ENCODE measurements at places on chromosomes 4 and X.

- no peak for DNase-seq
Observed at GRCh38 chr4:8759987-8760386, 111.7 kb downstream of the HMX1 start.

- no peak for DNase-seq
Observed at GRCh38 chrX:155662282-155662681, 49.5 kb upstream of the TMLHE start.

DNA sequence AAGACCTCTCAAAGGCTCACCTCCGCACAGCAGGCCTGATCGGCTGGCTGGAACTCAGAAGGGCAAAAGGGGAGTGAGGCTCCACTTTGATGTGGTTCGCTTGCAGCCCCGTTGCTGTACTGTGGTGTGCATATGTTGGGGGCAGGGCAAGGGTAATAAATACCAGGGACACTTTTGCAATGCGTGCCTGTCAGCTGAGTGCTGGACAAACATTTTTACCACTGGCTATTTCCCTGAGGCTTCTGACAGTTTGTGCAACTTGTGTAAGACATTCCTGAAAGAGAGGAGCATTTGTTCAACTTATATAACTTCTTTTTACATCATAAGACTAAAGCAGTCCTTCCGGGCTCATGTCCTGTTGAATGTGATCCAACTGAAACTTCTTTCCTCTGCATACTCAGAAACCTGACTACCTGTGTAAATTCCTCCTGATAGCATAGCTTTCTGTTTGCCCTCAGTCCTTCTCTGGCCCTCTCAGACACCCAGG is 82.3 kb downstream of the SPRY1 start:
- peak; percentile 34 for DNase-seq

DNA sequence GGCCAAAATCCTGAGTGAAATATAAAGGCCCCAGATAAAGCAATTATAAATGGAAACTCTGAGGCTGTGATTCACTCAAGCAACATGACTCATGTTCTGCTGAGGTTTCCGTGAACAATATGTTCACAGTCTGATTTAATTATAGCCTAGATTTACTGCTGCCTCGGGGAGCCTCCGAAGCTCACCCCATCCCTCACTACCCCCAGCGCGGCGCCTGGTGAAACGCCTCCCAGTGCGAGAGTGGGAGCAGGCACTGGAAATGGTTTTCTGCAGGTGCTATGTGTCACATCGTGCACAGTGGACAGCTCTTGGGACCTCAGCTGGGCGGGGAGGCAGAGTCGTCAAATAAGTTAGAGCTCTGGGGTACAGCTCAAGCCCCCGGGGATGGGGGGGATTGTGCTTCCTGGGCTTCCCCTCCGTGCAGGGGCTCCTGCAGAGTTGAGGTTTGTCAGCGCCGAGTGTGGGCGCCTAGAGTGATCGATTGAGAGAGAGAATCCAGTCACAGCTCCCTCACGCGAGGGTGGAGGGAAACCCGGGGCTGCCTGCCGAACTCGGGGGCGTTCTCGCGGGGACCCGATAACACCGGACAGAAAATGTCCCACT is 110.6 kb downstream of the PHKA2 start:
- peak; percentile 7 for DNase-seq

- DNase-seq: no peak
Observed at GRCh38 chr4:47510506-47511143, 25.6 kb downstream of the ATP10D start.

GRCh38 chr4:107468812-107469211 is 251.2 kb downstream of the PAPSS1 start:
- DNase-seq: no peak

DNA sequence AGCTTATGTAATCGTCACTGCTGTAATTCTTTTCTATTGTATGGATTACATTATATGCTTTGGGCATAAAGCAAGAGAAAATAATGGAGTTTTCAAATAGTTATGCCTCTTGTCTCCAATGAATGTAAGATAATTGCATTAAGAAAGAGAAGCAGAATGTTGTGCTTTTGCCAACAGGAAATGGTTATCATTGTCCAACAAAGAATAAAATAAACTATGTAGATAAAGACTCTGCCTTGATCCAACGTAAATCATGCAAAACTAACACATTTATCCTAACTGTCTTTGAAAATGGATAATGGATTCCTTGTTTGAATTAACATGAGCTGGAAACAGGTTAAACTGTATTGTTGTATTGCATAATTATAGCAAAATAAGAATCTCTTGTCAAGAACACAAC is 1709.0 kb downstream of the PCDH7 start:
- no peak for DNase-seq

GRCh38 chrX:75131973-75132627 is 24.0 kb downstream of the ABCB7 start:
- DNase-seq: no peak

GRCh38 chr4:91746551-91746950 is 557.2 kb upstream of the GRID2 start:
- no peak for DNase-seq

GRCh38 chr4:129515356-129515755 is 419.4 kb downstream of the C4orf33 start:
- DNase-seq: no peak

DNA sequence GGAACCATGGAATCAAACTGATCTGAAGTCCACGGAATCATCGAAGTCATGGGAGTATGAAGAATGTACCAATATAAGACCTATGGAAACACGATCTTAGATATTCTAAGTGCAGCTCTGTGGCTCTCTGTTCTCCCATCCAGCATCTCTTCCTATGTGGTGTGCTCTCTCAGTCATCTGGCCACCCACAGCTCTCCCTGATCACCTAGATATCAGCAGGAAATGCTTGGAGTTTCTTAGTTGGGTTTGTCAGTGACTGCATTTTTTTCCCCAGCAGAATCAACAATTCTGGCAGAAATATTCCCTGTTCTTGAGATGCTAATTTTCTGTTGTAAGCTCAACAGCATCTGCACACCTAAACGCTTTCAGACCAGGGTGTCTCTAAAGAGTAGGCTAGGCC is 94.1 kb downstream of the GC start:
- DNase-seq: no peak

DNA sequence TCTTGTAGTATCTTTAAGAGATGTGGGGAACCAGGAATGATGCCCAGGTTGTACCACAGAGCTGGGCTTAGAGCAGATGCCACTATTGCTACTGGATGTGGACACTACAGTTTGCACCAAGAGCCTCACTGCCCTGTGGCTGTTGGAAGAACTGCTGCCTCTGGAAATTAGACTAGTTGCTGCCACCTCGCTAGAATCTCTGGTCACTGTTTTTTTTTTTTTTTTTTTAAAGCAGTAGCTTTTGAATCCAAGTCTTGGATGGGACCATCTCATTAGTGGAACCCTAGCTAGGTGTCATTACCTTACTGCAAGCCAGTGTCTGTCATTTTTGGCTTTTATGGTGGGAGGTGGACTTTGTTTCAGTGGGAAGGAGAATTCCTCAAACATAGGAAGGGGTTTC is 105.5 kb downstream of the ARHGAP10 start:
- DNase-seq: no peak

DNA sequence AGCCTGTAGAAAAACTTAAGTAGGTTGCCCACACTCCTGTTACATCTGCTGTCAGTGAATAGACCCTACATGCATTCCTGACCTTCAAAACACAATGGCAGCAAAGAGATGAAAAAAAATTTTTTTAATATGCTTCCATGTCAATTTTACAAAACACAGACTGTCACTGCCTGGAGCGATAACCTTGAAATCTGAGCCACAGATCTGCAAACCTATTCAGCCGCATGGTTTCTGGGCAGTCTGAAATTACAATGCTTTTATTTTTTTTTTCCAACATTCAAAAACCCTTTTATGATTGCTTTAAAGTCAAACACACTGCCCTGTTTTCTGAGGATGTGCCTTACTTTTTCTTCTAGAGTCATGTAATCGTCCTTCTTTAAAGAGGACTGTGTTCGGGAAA is 264.9 kb upstream of the PUDP start:
- no peak for DNase-seq

DNA sequence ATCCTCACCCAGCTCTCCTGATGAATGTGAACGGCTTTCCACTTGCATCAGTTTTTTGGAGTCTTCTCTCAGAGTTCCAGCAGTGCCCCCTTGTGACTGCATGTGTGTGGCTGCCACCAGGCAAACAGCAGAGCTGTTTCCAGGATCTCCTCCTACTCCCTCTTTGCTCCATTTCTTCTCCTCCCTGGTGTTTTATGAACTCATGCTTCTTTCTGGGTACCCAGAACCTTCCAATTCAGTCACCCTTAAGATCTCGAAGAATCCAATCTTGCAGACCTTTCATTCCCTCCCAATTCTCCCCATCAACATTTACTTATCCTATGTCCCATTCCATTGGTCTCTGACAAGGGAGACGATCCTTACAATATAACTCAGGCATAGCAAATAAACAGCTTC is 6.8 kb upstream of the TCEANC start:
- peak; percentile 35 for DNase-seq

DNA sequence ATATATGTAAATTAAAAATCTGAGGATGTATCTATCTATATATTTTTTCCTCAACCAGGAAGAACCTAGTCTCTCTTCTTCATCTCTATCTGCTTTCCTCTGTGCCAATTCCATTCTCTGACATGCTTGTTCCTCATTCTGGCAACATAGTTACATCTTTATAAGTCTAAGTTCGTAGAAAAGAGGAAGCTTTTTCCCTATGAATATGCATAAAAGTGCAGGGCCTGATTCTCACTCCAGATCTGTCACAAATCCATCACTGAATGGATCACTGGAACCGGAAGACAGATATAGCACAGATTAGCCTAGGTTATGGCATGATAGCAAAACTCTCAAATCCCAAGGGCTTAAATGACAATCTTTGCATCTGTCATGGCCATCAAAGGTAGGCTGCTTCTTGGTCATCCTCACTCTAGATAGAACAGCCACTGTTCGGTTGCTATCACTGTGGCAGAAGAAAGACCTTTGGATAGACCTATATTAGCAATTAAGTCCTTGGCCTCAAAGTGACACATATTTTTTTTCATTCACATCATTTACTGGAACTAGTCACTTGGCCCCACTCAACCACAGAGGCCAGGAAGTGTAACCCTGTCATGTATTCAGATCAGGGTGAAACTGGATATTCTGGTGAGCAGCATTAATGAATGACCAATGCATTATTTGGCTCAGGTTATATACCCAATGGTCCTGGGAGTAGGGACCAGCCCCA is 22.2 kb downstream of the DTHD1 start:
- DNase-seq: no peak

- no peak for DNase-seq
Observed at GRCh38 chr4:147941373-147941772, 209.5 kb downstream of the ARHGAP10 start.

- DNase-seq: no peak
Observed at GRCh38 chr4:143586080-143586479, 72.6 kb downstream of the SMARCA5 start.

GRCh38 chrX:154655786-154656185 is 2.4 kb upstream of the CTAG2 start:
- DNase-seq: no peak

DNA sequence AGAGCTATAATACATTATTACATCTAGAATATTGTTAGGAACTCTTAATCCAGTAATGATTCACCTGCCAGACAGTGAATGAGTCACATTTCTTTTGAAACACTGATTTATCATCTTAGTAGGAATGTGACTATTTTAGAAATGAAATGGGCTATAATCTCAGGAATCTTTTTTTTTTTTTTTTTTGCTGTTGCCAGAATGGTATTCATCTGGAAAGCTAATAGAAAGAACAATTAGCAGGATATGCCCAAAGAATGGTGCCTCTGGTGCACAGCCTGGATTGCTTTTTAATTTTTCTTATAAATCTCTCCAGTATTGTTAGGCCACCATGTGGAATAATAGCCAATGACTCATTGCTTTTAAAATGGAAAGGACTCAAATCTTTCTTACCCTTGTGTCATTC is 181.1 kb upstream of the SMIM31 start:
- no peak for DNase-seq

DNA sequence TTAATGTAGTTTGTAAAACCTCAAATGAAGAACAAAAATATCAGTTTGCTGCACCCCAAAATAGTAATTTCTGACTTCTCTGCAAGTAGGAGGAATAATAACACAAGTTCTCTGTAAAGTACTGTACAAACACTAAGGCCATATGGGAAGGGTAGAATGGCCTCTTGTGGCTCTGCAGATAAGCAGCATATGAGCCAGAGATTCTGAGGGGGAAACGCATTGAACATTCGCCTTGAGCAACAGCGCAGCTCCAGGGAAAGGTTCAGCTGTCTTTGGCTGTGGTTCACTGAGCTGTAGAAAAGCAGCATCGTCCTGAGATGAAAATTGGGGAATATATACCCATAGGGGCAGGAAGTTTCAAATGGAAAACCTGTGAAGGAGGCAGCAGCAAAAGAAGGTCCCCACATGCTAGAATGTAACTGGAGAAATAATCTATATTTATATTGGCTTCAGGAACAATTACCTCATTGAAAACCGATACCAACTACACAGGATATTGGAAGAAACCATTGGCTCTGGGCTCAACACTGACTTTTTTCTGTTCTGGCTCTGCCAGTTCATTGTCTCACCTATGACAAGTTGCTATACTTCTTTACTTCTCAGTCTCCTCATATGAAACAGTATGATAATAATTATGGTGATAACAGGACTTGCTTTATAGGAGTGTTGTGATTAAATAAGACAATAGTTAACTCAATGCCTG is 357.6 kb upstream of the CPEB2 start:
- no peak for DNase-seq

DNA sequence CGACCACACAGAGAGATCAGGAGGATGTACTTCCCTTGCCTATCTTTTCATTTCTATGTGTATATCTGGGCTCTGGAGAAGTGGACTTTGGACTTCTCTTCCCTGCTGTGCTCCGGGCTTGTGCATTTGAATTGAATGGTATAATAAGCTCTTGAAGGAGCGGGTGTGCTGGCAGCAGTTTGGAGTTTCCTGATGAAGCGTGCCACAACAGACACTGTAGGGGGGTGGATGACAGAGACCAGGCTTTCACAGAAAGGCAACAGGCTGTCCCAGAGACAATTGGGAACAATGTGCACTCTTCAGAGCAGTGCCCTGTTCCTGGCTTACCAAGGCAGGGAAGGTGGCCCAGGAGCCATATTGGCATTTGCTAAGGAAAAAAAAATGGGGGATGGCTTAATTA is 170.1 kb downstream of the FRMPD4 start:
- no peak for DNase-seq

DNA sequence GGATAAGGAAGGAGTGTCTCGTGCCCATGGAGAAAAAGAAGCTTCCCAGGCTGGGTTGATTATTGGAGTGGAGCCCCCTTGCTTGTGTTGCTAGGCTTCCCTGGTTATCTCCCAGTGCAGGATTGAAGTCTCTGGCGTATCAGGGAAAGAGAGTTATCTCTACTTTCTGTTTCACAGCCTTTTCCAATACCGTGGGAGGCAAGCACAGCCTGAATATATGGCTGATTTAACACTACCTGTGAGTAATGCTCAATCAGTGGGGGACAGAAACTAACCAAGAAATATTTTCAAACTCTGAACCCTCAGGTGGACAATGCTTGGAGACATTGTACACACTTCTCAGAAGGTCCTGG is 65.2 kb downstream of the SERPINA7 start:
- DNase-seq: no peak

DNA sequence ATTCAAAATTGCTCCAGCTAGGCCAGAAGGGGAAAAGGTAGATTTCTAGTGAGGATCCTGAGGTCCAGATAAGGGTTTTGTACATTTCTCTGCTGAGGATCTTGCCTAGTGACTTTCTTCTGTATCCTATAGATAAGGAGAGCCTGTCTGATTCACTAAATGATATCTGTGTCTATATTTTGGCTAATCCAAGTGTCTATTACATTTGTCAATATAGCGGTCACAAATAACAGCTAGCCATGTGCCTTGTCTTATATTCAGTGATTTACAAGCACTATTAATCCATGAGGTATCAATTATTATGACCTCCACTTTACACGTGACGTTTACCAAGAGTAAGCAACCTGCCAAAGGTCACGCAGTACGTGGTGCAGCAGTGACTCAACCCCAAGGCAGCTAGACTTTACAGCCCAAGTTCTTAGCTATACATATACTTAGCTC is 41.6 kb downstream of the TMEM165 start:
- DNase-seq: no peak
